ENCODE measurements at places on chromosomes 12 and 14.

DNA sequence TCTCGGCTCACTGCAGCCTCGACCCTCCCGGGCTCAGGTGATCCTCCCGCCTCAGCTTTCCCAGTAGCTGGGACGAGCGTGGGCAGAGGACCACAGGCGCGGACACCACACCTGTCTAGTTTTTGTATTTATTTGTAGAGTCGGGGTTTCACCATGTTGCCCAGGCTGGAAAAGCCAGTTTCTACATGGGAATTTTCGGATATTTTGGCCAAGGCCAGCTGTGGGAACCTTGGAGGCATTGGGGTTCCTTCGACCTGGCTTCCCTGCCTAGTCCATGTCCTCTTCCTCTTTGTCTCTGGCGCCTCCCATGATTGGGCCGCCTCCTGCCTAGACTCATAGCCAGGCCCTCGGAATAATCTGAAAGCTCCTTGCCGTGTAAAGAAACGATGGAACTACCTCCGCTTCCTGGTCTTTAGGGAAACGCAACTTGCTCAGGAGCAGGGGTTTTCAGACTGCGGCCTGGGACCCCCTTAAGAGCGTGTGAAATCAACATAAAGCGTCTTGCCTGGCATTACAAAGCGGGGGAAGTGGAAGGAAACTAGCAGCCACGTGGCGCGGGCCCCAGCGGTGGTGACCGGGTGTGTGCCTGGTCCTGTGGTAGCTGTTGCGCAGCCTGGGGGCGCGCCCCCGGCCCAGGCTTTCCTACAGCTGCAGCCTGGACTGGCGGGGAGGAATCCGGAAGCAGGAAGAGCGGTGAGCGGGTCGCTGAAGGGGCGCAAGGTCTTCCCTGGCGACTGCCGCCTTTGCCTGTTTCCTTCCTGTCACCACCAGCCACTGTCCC, 1.4 kb upstream of the HSP90AA1 start:
- DNase-seq, result peak; percentile 82

DNA sequence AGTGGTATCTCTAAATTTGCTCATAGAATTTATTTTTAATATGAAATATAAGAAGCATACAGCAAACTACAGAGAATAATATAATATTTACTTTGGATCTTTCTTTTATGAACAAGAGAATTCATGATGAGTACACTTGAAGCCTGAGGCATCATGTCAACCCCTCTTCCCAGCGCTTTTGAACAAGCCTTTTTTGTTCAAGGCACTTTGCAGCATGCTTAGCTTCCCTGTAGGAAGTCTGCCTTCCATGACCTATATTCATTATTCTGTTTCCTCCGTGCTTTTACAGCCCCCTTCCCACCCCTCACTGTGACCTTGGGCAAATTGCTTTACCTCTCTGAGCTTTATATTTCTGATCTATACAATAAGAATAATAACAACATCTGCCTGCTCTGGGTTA, 41.6 kb downstream of the SCN8A start:
- DNase-seq, result no peak

- no peak for DNase-seq
These were observed 16.8 kb downstream of the PLXNC1 start for GRCh38 chr12:94165138-94165537.

GRCh38 chr12:72511498-72511897, 239.3 kb downstream of the TRHDE start:
- no peak for DNase-seq

GRCh38 chr12:41053046-41053445, 135.1 kb upstream of the PDZRN4 start:
- DNase-seq, result no peak

- DNase-seq, result no peak
These were observed 30.8 kb downstream of the NOS1 start for GRCh38 chr12:117330441-117331113.

DNA sequence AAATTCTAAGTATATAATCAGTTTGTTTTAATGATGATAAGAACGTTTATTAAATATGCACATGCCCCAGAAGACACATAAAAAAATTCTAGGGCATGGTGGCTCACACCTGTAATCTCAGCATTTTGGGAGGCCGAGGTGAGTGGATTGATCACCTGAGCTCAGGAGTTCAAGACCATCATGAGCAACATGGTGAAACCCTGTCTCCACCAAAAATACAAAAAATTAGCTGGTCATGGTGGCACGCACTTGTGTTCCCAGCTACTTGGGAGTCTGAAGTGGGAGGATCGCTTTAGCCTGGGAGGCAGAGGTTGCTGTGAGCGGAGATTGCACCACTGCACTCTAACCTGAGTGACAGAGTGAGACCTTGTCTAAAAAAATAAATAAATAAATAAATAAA, 4.0 kb downstream of the CD69 start:
- peak; percentile 27 for DNase-seq

Data from stimulated activated CD4-positive, alpha-beta T cell treated with anti-CD3 and anti-CD28 coated beads, Interleukin-15, amount 100 ng/mL, for 24 hours (primary cell).